Activated naive CD4-positive, alpha-beta T cell treated with anti-CD3 and anti-CD28 coated beads, Interleukin-2, amount 10 ng/mL, durations not matched to agents 7 days and 5 days (primary cell): ENCODE measurements at places on chromosomes 4 and X.

DNA sequence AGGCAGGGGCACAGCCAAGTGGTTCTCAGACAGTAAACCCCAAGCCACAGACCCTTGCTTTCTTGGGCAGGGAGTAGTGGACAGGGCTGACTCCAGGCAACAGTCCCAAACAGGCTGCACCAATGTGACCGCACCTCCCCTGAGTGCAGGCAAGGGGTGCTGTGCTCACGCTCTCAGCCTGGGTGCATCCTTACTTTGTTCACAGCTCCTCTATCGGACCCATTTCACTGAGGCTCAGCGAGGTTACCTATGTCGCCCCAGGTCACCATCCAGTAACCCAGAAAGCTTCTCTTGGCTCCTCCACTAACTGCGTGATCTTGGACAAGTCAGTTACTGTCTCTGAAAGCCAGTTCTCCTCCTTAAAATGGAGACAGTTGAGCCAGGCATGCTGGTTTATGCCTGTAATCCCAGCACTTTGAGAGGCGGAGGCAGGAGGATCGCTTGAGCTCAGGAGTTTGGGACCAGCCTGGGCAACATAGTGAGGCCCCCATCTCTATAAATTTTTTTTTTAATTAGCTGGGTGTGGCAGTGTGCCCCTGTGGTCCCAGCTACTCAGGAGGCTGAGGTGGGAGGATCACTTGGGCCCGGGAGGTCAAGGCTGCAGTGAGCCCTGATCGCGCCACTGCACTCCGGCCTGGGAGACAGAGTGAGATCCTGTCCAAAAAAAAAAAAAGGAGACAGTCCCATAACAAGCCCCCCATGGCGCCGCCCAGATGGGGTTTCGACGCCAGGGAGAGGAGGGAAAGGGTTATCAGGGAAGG lies 823 bp upstream of the MAN2B2 start:
- DNase-seq = no peak

- no peak for DNase-seq
Measured at GRCh38 chr4:123283371-123283895, 113.2 kb upstream of the SPRY1 start.

DNA sequence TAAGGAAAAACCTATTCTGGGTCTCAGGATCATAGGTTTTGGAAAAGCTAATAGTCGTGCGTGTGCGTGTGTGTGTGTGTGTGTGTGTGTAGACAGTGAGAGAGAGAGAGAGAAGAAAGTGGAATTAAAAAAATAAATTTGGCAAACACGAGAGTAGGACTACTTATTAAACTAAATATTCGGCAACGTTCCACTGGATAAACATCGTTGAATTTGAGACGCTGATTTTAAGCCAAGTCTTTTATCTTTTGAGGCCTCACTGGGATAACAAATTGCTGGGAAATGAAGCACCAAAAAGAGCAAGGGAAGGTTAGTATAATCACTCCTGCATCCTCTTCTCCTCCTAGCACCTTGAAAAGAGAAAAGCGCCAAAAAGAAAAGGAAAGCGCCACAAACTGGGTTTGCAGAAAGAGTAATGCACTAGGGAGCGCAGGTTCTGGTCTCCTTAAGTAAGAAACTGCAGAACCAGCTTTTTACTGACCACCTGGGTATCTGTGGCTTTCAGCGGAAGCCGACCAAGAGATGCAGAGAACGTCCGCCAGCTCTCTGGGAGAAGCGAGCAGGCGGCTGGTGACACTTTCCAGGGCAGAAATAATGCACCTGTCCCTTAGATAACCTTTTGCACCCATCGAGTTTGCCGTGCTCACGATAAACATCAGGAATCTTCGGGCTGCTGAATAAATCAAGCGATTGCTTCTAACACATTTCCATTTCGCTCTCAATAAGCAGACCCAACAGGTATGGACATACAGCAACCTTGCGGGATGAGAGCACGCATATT lies 3.4 kb downstream of the ATOH1 start:
- no peak for DNase-seq

GRCh38 chr4:94076498-94076897 lies 131.2 kb upstream of the SMARCAD1 start:
- DNase-seq = no peak

DNA sequence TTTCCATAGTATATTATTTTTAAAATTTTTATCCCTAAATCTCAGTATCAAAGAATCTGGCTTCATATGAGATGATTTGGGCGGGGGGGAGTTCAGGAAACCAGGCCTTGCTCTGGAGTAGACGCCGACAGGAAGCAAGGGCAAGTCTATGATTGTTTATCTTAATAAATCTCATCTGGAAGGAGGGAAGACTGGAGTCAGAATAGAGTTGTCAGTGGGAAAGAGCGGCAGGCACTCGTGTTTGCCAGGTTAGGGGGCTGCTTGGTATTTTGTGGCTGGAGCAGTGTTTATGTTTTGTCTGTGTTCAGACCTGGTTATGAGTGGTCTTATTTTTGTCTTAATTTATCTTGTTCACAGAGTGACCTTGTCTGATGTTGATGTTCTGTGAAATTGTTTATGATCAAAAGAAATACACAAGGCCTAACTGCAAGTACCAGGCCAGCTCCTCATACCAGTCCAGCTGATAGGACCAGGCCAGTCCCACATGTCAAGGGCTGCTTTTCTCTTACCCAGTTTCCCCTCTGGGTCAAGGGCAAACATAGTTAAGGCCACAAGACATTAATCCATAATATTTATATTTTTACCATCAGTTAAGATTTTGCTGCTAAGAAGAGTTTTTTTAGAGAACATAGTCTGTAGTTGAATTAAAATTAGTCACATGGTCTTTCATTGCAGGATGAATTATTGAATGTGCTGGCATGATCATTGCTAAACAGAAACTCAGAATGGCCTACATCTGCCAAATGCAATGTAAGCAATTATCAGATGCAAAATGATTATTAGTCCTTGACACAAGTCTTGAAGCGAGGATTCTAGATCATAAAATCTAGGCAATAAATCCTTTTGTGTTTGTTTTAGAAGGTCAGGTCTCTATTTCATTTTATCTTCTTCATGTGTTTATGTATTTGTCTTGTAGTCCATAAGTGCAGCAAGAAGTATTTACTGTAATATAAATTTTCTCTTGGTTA lies 176.5 kb downstream of the GASK1B start:
- DNase-seq = no peak

GRCh38 chr4:168931215-168931650 lies 78.8 kb downstream of the CBR4 start:
- DNase-seq = no peak

GRCh38 chrX:39377157-39377556 lies 575.9 kb downstream of the MID1IP1 start:
- no peak for DNase-seq

DNA sequence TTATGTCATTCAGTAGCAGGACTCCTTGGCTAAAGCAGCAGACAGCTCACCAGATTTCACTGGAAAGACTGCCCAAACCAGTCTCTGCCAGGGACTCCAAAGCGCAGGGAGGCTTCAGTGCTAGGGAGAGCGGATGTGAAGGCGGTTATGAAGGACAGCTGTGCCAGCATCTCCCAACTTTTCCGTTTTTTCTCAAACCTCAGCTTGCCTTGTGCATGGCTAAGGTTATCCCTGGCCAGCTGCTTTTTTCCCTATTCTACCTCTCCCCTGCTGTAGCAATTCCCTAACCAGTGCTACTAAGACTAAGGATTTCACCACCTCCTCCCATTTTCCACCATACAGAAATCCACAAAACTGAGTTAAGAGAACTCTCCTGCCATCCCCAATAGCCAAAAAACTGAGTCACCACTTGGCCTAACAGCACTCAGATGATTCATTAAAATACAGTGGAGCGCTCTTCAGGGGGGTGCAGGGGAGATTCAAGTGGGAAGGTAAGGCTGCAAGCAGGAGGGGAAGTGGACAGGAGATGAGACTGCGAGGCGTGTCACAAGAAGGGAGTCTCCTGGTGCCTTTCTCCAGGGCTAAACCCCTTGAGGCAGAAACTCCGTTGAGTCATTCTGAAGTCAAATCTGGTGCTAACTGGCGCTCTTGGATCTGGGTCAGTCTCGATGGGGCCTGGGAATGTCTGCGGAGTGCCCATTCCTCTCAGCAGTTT lies 90.7 kb downstream of the PALLD start:
- no peak for DNase-seq
